Neuronal stem cell (in vitro differentiated cells): ENCODE measurements at places on chromosomes 7 and 10.

DNA sequence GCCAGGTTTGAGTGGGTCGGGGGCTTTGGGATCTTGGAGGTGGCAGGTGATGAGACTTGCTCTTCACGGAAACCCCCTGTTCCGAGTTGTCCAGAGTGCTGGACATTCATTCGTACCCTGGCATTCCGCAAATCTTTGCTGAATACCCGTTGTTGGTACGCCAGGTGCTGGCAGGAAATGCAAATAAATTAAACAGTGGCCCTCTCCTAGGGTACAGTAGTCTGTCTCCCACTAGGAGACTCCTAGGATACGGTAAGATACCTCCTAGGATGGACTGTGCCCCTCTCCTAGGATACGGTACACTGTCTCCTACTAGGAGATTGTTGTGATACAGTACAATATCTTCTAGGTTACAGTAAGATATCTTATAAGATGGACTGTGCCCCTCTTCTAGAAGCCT is 544 bp downstream of the SEC23IP start:
- H3K27me3 ChIP-seq, result no peaks in the 10 kb centered on the region
- peaks cover 6% of the 10 kb centered on the region for H3K36me3 ChIP-seq
- peak; percentile 14 for DNase-seq
- no peak overlapping the region for H3K27ac ChIP-seq
- peaks cover 4% of the 10 kb centered on the region for H3K4me1 ChIP-seq

DNA sequence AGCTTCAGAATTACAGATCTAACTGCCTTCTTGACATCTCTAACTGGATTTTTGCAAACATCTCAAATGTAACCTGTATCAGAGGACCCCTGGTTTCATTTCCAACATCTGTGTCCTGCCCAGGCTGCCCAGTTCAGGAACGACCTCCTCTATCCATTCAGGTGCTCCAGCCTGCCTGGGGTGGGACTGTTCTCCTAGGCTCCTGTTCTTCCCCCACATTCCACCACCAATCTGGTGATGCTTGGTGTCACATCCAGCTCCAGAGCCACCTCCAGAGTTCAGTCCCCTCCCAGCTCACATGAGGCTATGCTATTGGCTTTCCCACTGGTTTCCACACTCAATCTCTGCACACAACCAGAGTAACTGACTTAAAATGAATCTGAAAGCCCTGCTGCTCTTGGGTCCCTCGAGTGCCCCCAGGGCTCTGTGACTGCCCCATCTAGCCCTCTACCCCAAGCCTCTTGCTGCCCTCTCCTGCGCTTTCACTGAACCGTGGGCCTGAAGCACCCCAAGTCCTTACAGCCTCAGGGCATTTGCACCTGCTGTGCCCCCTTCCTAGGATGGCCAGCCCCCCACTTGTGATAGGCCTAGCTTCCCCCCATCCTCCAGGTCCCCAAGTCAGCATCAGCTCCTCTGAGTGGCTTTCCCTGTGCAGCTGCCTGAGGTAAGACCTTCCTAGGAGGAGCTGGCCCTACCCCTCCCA is 46.1 kb downstream of the PPIF start:
- no peaks in the 10 kb centered on the region for H3K27me3 ChIP-seq
- DNase-seq, result no peak
- H3K27ac ChIP-seq, result no peak overlapping the region
- H3K4me3 ChIP-seq, result no peak overlapping the region
- peaks cover 3% of the 10 kb centered on the region for H3K4me1 ChIP-seq
- no peaks in the 10 kb centered on the region for H3K36me3 ChIP-seq

GRCh38 chr10:63634488-63635065 is 113.4 kb downstream of the REEP3 start:
- no peak overlapping the region for H3K4me3 ChIP-seq
- H3K4me1 ChIP-seq, result peaks cover 2% of the 10 kb centered on the region
- no peak overlapping the region for H3K27ac ChIP-seq
- no peaks in the 10 kb centered on the region for H3K36me3 ChIP-seq
- H3K27me3 ChIP-seq, result no peaks in the 10 kb centered on the region
- DNase-seq, result no peak

DNA sequence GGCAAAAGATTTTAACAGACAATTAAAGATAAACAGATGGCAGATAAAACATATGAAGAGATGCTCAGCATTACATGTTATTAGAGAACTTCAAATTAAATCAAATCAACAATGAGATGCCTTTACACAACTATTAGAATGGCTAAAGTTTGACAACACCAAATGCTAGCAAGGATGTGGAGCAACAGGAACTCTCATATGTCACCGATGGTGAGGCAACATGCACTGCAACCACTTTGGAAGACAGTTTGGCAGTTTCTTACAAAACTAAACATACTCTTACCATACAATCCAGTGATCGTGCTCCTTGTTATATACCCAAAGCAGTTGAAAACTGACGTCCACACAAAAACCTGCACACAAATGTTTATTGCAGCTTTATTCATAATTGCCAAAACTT is 13.7 kb upstream of the ATE1 start:
- no peaks in the 10 kb centered on the region for H3K27me3 ChIP-seq
- no peaks in the 10 kb centered on the region for H3K4me1 ChIP-seq
- H3K36me3 ChIP-seq, result no peaks in the 10 kb centered on the region
- no peak overlapping the region for H3K4me3 ChIP-seq
- H3K27ac ChIP-seq, result no peak overlapping the region
- no peak for DNase-seq

GRCh38 chr7:102393467-102393866 is 2.7 kb upstream of the PRKRIP1 start:
- H3K27me3 ChIP-seq, result no peaks in the 10 kb centered on the region
- peaks cover 5% of the 10 kb centered on the region for H3K4me1 ChIP-seq
- H3K27ac ChIP-seq, result no peak overlapping the region
- H3K36me3 ChIP-seq, result peaks cover 47% of the 10 kb centered on the region

GRCh38 chr7:80147543-80148391 is 13.1 kb downstream of the GNAI1 start:
- H3K4me3 ChIP-seq, result no peak overlapping the region
- H3K27me3 ChIP-seq, result no peaks in the 10 kb centered on the region
- H3K4me1 ChIP-seq, result peaks cover 12% of the 10 kb centered on the region
- no peak for DNase-seq
- no peaks in the 10 kb centered on the region for H3K36me3 ChIP-seq
